EL (cell line): ENCODE measurements at places on chromosomes 2 and 18.

DNA sequence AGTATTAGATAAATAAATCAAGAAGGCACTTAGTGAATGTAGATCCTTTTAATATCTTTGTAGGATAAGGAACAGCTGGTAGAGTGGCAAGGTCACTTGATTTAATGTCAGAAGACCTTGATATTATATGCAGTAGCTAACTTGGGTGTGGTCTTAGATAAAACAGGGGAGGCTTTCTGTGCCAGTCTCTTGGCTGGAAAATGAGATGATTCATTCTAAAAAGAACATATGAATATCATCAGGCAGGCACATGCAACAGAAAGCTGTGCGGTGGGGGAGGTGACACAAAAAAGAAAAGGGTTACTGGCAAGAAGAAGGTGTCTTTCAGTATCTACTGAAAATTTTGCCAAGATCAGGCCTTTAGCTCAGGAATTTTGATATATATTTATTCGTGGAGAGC is 931.7 kb upstream of the CELF4 start:
- DNase-seq: no peak

GRCh38 chr2:74792282-74792681 is 41.6 kb upstream of the HK2 start:
- DNase-seq: no peak

DNA sequence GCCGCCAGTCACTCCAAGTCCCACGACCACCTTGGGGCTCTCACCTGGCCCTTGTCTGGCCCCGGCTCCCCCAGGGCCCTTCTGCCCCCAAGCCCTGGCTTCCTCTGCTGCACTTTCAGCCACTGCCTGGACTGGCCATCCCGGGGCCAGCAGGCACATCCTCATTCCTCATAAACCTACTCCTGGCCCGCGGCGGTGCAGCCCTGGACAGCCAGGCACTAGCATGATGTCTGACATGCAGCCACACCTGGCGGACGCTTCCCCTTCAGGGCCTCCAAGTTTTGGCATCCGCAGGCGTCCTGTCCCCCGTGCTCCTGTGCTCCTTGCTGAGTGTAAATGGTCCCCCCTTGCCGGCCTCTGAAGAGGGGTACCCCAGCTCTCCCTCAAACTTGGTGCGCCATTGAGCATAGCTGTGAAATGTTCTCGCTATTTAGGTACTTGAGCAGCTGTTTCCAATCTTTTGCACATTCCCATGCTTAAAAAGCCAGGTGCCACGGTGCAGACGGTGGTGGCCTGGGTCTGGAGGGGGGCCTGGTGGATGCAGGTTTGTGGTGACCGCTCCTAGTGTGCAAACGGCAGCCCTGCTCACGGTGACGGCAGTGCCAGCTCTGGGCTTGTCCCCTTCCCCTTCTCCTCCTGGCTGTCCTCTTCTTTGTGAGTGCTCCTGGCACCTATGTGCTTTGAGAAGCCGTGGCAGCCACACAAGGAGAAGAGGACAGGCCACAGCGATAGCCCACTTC is 123.8 kb downstream of the MBP start:
- DNase-seq: no peak

GRCh38 chr2:215441560-215442400 is 5.9 kb upstream of the FN1 start:
- DNase-seq: peak; percentile 62
